ENCODE measurements at places on chromosomes 3 and 15.

DNA sequence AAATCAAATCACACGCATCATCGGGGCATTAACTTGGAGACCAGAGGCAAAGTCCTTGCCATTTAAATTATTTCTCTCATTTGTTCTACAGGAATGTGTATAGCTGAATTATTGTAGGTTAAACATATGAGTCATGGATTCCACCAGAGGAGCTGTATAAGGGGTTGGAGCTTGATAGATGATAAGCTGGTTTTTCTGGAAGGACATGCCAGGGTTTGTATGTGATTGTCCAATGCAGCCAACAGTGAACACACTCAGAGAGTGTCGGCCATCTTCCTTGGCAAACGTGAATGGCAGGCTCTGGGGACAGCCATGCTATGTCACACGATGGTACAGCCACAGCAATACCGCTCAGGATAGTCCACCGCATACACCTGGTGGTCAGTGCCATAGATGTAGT, 25.1 kb downstream of the SSUH2 start:
- DNase-seq = no peak

GRCh38 chr3:66115858-66116654, 77.3 kb upstream of the MAGI1 start:
- no peak for DNase-seq

GRCh38 chr3:5606884-5607472, 419.5 kb downstream of the EDEM1 start:
- DNase-seq = no peak

GRCh38 chr15:45377609-45378148, 665 bp downstream of the GATM start:
- no peak for DNase-seq

DNA sequence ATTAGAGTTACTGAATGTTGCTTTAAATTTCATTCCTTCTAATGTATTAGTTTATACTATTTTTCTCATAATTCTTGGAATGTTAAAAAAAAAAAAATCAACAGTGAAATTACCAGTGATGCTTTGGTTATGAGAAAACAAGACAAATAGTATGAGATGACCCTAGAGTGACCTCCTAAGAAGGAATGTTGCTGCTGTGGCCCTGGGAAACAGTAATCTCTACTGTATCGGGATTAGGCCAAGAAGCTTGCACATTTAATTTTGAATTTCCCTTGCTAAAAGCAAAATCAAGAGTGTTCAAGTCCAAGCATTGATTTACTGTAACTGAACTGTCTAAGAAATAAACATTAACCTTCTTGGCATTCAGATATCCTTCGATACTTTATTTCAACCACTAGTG, 18.1 kb downstream of the TOPBP1 start:
- no peak for DNase-seq

DNA sequence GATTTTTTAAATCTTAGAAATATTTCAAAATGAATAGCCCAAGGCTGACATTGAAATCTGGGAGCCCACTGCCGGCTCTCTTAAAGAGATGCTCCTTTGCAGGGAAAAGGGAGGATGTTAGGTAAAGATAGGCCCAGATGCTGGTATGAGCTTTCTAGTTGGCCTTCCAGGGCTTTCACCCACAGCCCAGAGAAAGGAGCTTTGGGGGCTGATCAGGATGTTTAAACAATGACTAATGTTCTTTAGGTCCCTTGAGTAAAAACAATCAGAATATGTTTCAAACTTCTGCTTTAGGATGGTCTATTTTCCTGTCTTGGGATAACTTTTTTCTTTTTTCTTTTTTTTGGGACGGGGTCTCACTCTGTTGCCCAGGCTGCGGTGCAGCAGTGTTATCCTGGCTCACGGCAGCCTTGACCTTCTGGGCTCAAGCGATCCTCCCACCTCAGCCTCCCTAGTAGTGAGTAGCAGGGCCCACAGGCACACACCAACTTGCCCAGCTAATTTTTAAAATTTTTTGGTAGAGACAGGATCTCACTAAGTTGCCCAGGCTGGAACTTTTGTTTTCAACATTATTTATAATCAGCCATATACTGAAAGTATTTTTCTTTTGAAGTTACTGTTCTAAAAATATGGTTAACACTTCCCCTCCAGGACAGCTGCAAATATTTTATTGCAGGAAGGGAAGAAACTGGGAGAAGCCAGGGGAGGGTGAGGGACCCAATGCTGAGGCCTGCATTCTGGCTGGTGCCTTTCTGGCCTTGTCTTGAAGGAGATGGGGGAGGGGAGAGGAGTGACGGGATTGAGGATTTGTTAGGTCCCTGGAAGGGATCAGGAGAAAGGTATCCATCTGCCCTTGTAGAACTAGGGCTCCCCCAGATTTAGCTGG, 70.1 kb downstream of the TRAK1 start:
- DNase-seq = no peak
